ENCODE measurements at places on chromosomes 6 and 20.

DNA sequence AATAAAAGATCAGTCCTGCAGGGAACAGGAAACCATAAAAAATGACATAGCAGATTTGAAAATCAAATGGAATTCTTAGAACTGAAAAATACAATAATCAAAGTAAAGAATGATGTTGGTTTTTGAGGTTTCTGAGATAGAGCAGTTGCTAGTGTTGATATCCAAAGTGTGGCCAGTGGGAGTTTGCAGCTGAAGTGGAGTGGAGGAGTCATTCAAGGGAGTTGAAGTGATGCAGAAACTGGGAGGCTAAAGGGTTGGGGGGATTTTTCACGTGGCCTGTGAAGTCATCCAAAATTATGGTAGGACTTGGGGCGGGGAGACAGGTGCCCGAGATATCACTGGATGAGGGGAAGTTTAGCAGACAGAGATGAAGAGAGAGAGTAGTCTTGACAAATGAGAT is 123.6 kb downstream of the CDC5L start:
- DNase-seq = no peak

DNA sequence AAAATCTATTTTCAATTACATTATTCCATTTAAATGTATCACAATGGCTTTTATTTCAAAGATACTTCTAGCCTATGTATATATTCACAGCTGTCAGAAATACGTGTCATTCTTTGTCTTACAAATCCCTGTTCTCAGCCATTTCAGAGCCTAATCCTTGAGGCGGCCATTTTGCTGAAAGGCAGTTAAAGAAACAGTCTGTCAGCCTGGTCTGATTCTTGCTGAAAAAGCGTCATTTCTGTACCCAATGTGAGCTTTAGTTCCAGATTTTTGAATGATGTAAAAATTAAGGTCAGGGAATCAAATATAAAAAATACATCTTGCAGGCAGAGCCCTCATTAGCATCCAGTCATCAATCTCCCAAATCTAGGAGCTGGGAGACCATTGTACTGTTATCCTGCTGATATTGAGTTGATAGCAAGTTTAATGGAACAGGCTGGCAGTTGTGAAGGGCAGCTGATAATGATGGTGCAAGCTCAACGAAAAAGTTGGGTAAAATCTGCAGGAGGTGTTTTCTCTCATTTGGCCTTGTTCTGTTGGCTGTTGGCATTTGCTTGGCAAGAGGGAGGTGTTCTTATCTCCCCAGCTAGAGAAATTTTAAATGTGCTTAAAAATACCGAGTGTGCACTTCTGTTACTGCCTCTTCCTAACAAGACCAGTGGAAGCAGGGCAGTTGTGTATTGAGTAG is 314.8 kb downstream of the SOX4 start:
- DNase-seq = no peak

GRCh38 chr6:20202324-20202658 is 10.0 kb downstream of the MBOAT1 start:
- no peak for DNase-seq

GRCh38 chr6:31689249-31690110 is 8.6 kb upstream of the LY6G5C start:
- DNase-seq = no peak

DNA sequence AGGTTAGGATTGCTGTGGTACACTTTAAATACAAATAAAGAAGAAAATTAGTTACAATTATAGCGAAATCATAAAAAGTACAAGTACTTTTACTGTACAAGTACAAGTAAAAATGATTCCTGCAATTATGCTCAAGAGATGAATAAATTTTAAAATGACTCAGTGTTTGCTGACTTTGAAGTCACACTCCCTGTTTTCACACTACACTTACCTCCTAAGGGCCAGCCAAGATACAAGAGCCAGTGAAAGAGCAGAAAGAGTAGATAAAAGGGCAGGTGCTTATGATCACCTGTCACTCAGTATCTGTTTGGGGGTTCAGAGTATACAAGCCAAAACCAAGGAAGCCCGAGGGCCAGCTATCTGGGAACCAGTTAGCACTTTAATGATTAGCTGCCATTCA is 41.0 kb upstream of the COL21A1 start:
- DNase-seq = no peak

GRCh38 chr6:95364016-95364604 is 213.2 kb upstream of the MANEA start:
- no peak for DNase-seq

GRCh38 chr6:109241199-109241598 is 141.1 kb downstream of the CD164 start:
- no peak for DNase-seq
